ENCODE measurements at places on chromosomes 5 and 9. TPM values are rescaled to one million over a fixed set of nuclear protein-coding genes. Genes with fewer than 3 reads are reported as not detected.
A peak's percentile ranks its signal among the peaks of the same experiment; 100 is the strongest.

DNA sequence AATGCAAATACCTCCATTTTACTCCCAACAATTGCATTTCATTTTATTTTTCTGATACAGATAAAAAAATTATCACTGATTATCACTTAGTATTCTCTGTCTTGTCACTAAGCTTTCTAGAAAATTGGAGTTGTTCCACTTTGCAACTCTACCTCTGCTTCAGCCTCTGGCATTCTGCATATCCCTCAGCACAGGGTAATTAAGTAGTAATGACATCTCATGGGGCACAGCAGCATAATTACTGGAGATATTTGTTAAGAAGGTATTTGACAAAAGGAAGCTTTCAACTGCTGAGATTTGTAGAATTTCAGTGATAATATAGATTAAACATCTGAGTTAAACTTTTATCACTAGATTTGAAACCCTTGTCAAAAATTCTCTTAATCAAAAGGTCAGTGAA, 446.2 kb downstream of the HTR1A start:
- H3K4me3 ChIP-seq: no peak overlapping the region
- no peaks in the 10 kb centered on the region for H3K36me3 ChIP-seq
- no peaks in the 10 kb centered on the region for H3K27me3 ChIP-seq

DNA sequence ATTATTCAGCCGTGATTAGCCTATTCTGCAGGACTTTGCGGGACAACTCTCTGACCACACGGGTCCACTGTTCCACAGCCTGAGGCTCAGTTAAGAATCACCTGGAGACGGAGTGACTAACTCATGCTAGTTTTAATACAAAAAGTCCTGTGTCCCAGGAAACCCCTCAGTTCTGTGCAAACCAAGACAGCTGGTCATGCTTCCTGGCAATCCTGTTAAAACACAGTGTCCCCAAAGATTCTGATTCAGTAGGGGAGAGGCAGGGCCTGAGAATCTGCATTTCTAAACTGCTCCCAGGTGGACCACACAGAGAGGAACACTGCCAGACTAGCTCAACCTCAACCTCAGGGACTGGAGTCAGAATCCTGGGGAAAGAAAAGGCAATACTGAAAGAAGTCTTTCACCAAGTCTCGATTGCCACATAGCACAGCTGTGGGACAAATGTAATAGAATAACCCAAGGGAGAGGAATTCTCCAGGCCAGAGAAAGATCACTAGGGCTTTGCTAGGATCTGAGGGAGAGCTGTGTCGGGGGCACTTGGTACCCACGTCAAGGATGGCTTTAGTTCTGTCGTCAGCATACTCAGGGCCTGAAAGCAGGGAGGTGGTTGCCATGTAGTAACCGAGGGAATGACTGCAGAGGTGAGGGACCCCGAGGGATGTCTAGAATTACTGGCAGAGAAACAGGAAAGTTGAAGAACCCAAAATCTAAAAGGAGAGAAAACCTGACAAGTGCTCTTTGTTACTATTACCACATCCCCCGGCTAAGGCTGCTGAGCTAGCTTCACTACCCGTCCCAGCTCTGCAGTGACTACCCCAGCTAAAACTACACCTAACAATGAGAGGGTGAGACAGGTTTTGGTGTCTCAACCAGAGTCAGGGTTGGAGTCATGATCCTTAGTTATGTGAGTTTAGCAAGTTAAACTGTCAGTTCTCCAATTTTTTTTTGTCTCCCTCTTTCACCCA, 8.6 kb downstream of the SUSD1 start:
- DNase-seq: peak; percentile 52
- peaks cover 9% of the 10 kb centered on the region for H3K4me1 ChIP-seq
- H3K36me3 ChIP-seq: no peaks in the 10 kb centered on the region
- H3K27ac ChIP-seq: no peak overlapping the region

GRCh38 chr9:133304477-133305377, 29.7 kb upstream of the ABO start:
- no peaks in the 10 kb centered on the region for H3K4me1 ChIP-seq
- no peak overlapping the region for H3K4me3 ChIP-seq
- DNase-seq: no peak
- H3K36me3 ChIP-seq: no peaks in the 10 kb centered on the region
- no peak overlapping the region for H3K27ac ChIP-seq

- H3K27me3 ChIP-seq: no peaks in the 10 kb centered on the region
- no peak overlapping the region for H3K4me3 ChIP-seq
These were observed 367.2 kb downstream of the RASEF start for GRCh38 chr9:82695704-82696103.

The ERGIC1 gene
- 92.2 TPM for total RNA-seq

All from GM23338 (cell line).